Cortex of kidney (tissue), 1 donor: ENCODE measurements at places on chromosomes 1 and 21.

- no peak for DNase-seq
These were observed 5.7 kb upstream of the TAS1R2 start for GRCh38 chr1:18865176-18865575.

GRCh38 chr1:5393146-5393545 lies 599.1 kb downstream of the NPHP4 start:
- no peak for DNase-seq

DNA sequence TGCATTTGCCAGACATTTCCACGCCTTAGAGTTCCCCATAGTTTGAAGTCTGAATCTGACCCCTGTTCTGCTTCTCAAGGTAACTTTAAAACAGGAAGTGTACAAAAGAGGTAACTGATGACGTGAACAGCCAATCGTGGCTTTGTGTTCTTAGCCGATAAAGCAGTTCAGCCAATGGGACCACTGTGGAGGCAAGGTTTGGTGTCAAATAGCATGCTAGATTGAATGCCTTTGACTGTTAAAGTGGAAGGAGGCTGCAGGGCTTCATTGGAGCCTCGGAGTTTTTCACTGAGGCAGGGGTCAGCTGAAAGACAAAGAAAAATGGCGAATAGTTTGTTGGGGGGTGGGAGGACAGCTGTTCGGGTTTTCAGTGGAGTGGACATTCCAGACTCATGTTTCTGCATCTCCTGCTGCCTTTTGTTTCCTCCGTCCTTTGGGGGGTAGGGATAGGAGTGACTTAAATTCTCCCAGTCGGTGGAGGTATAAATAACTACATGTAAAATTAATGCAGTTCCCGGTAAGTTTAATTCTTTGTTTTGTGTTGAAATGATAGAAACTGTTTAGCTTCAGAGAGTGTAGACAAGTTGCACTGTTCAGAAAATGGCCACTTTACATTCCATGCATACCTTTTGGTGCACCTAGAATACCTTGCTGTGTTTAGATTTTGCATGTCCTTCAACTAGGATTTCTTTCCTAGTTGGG lies 17.7 kb downstream of the NFYC start:
- DNase-seq, result no peak

DNA sequence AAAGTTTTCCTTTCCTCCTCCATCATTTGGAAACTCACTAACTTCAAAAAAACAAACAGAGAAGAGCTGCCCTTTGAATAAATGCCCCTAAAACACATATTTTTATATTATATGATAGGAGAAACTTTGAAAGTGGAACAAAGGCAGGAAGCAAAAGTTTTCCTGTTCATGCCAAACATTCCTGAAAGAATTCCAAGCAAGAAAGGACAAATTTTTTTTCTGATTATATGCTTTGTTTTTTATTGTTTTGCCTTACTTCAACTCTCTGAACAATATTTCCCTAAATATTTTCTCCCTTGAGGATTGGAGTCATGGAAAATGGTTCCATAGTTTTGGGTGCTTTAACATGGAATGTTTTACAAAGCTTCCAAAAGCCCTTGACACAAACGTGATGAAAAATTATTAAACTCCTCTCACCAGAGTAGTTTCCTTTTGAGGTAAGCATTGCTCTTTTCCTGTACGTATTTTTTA lies 638.5 kb upstream of the CAMK1G start:
- no peak for DNase-seq

- no peak for DNase-seq
These were observed 47.6 kb downstream of the ACP6 start for GRCh38 chr1:147622731-147623130.
